ENCODE measurements at places on chromosomes 11 and 22.

DNA sequence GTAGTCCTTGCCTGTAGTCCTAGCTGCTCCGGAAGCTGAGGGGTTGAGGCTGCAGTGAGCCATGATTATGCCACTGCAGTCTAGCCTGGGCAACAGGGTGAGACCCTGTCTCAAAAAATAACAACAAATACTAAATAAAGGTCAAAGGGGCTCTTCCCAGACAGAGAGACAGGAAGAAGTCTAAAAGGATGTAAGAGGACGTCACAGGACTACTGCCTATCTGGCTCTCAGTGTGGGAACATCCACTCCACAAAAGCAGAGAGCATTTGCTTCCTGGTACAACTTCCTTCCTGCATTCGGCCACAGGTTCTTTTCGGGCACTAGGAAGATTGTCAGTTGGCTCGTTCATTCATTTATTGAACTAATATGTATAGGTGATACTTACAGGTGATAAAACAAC is 110.6 kb downstream of the SGSM3 start:
- DNase-seq: no peak

DNA sequence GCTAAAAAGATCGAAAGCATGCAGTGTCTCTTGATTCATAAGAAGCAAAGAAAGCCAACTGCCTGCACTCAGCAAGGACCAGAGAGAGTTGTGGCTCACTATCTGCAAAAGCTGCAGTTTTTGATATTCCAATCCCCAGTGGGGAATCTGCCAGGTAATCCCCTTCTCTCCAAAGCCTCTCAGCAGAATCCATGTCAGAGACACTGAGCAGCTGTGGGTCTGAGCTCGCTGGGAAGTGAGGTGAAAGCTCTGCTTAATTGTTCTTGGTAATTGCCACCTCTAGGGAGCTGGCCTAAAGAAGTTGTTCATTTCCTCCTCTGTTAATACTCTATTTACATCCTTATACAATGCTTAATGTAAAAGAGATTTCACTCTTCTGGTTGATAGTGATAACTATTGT is 261.3 kb upstream of the LRRC4C start:
- DNase-seq: no peak

GRCh38 chr11:107184986-107185385 is 166.7 kb upstream of the GUCY1A2 start:
- no peak for DNase-seq

GRCh38 chr11:66107600-66108510 is 37.8 kb downstream of the PACS1 start:
- DNase-seq: no peak

DNA sequence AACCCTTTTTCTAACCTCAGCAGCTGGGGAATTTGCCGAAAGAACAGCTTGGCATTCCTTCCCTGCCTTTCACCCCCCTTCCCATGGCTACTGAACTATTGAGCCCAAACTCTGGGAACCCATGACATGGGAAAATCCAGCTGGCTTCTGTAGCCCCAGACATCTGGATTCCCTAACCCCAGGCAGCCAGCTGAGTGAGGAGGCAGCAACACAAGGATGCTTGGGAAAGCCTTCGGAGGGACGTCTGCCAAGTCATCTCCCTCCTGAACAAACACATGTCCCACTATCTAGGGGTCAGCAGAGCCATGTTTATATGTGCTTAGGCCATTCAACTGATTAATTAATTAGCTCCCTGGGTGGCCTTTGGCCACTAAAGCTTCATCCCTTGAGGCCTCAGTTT is 21.6 kb downstream of the LRRC55 start:
- peak; percentile 77 for DNase-seq

- DNase-seq: no peak
These were observed 38.4 kb upstream of the CLMP start for GRCh38 chr11:123233280-123233974.

- DNase-seq: no peak
These were observed 35.0 kb downstream of the AMPD3 start for GRCh38 chr11:10490032-10490397.

DNA sequence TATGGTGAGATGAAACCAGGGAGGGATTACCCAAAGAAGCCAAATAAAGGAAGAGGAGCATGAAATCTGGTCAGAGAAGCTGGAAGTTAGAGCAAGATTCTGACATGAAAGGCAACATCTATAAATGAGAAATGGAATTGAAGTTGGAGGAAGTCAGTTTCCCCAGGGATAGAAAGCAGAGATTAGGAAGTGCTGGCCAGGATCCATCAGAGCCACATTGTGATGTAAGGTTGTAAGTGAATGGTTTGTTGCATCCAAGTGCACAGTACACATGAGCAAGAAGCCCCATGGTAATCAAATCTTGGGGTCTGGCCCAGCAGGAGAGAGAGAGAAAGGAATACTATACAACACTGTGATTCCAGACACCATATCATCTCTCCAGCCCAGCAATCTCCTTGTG is 6.6 kb upstream of the NLRP10 start:
- no peak for DNase-seq

- no peak for DNase-seq
These were observed 12.0 kb upstream of the MUC6 start for GRCh38 chr11:1048375-1049070.

GRCh38 chr11:21631991-21632390 is 560.9 kb upstream of the ANO5 start:
- DNase-seq: no peak

DNA sequence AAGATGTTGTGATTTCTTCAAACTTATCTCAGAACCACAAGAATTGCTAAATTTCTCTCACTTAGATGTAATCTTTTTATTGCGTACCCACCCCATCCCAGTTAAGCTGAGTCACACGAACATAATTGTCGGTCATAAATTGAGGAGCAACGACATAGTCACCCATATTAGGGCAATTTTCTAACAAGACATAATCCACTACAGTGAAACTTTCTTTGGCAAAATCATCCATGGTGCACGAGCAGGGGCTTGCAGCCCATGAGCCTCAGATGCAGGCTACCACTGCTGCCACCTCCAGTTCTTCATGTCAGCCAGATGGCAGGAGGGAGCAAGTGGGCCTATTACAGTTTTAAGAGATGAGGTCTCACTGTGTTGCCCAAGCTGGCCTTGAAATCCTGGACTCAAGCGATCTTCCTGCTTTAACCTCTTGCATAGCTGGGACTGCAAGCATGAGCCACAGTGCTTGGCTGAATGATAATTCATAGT is 70.3 kb upstream of the GRK2 start:
- no peak for DNase-seq

GRCh38 chr11:86606270-86606835 is 66.1 kb downstream of the ME3 start:
- no peak for DNase-seq

- DNase-seq: peak; percentile 39
These were observed 52.5 kb downstream of the TPCN2 start for GRCh38 chr11:69101115-69101791.

- DNase-seq: no peak
These were observed 75.4 kb downstream of the GAB4 start for GRCh38 chr22:16932577-16932976.

- no peak for DNase-seq
These were observed 141.2 kb downstream of the MIAT start for GRCh38 chr22:26798462-26799065.

- peak; percentile 30 for DNase-seq
These were observed 25.6 kb upstream of the SUSD2 start for GRCh38 chr22:24155627-24156140.

GRCh38 chr11:121961321-121961801 is 154.7 kb downstream of the BLID start:
- DNase-seq: peak; percentile 4

- no peak for DNase-seq
These were observed 5.0 kb downstream of the DPF2 start for GRCh38 chr11:65338676-65339075.

DNA sequence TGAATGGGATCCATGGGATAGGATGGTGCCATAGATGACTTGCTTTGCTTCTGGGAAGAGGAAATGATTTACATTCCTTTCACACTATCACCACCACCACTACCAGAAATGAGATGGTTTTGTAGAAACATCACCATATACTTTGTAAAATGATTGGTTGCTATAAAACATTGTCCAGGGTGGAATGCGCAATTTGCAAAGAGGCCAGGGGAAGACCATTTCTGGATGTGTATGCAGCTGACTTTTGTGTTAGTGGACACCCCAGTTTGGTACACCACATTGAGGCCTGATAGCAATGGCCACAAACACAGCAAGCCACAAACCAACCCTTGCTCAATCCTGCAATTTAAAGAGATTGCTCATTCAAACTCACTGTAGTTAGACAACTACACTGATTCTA is 56.7 kb upstream of the RCN1 start:
- no peak for DNase-seq

DNA sequence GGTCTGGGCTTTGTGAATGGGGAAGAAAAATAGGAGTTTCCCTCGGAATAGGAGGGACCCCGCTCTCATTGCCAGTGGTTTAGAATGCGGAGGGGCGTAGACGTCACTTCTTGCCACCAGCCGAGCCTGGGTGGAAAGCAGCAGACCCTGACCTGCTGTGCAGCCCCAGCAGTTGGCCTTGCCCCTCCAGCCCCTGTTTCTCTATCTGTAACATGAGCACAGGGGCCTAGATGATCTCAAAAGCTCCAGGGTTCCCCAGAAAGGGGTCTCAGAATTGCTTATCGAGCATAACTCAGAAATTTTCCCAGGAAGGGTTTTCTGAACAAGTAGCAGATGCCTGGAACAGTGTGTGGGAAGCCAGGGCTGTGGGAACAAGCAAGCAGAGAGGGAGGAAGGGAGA is 43.9 kb downstream of the C11orf91 start:
- DNase-seq: no peak

GRCh38 chr11:2202900-2203439 is 31.4 kb upstream of the TH start:
- no peak for DNase-seq

GRCh38 chr11:119065369-119065768 is 2.2 kb upstream of the VPS11 start:
- no peak for DNase-seq

GRCh38 chr11:110565357-110566336 is 135.9 kb downstream of the FDX1 start:
- no peak for DNase-seq

- no peak for DNase-seq
These were observed 291.3 kb upstream of the MTNR1B start for GRCh38 chr11:92678008-92678611.

DNA sequence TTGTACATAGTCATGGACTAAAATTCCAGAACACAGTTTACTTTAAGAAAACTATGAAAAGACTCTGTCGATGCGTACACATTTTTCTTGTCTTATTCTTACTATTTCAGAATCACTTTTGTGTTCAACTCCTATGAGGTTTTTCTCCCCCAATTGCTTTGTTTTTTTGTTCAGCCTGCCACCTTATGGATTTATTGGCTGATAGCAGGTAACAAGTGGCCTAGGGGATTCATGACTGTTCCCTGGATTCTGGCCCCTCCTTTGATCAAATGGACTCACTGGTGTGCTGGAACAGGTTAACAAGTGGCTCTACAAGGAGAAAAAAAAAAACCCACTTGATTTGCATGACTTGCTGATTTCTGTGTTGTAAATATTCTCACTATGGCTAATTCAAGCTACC is 10.6 kb downstream of the MMP20 start:
- no peak for DNase-seq

DNA sequence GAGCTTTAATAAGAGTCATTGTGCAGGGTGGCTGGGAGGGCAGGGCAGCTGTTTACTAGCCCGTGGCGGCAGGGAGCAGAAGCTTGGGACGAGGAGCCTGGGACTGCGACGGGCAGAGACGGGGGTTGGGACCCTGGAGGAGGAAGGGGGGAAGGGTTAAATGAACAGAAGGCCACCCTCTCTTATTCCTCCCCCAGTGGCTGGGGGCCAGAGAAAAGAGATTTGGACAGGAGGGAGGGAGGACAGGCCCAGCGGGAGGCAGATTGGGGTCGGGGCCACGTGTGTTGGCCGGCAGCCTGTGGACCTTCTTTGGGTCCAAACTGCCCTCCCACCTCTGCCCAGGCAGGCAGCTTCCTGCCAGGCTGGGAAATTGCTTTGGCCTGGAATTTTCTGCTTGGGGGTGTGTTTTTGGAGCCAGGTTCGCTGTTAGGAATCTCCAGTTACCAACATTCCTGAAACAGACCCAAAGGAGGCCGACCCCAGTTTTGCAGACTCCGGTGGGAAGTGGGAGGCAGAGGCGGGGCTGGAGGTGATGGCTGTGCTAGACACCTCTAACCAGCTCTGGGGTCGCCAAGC is 50.2 kb downstream of the APOL3 start:
- DNase-seq: no peak

Measured in skin of body (tissue), 3 donors.